ENCODE measurements at places on chromosomes 12 and 14. TPM values are rescaled to one million over a fixed set of nuclear protein-coding genes. Genes with fewer than 3 reads are reported as not detected.

Gene POTEM
- not detected for total RNA-seq

Gene PIK3C2G
- not detected for total RNA-seq

Gene SLC41A2
- total RNA-seq: 16.0 TPM

Gene GRIP1
- 0.07 TPM for total RNA-seq

Gene DAO
- not detected for total RNA-seq

Gene FZD10
- total RNA-seq: not detected

Gene ETFBKMT
- total RNA-seq: 2.7 TPM

Gene CCDC196
- total RNA-seq: not detected

Gene REC8
- 8.1 TPM for total RNA-seq

Gene SOCS4
- total RNA-seq: 50.1 TPM

Gene PLEKHG3
- 5.1 TPM for total RNA-seq

Gene GPR68
- total RNA-seq: 0.36 TPM

Gene TMEM132D
- total RNA-seq: not detected

Gene GLI1
- total RNA-seq: not detected

Gene BHLHE41
- 0.07 TPM for total RNA-seq

Gene CLEC4D
- total RNA-seq: not detected

Gene PRB2
- not detected for total RNA-seq

Gene FSCB
- not detected for total RNA-seq

Gene PIANP
- 0.13 TPM for total RNA-seq

Gene TPPP2
- not detected for total RNA-seq

Gene RNF41
- 123 TPM for total RNA-seq

Gene OR6C2
- not detected for total RNA-seq

Gene CIT
- total RNA-seq: 56.0 TPM

Gene TRHDE
- not detected for total RNA-seq

Gene ESPL1
- 14.6 TPM for total RNA-seq

Gene EXOC3L4
- not detected for total RNA-seq

Gene CCDC184
- 0.36 TPM for total RNA-seq

Gene RHOJ
- 241 TPM for total RNA-seq

Gene SMCO2
- 0.50 TPM for total RNA-seq

Gene TBC1D30
- 29.1 TPM for total RNA-seq

Gene ADCK1
- 3.9 TPM for total RNA-seq

Gene CACNA1C
- not detected for total RNA-seq

Gene TEDC1
- total RNA-seq: 19.0 TPM

Gene MSI1
- not detected for total RNA-seq

Gene SLC16A7
- 13.3 TPM for total RNA-seq

Gene KERA
- not detected for total RNA-seq

Gene APPL2
- 22.5 TPM for total RNA-seq

Gene TMEM63C
- not detected for total RNA-seq
